ENCODE measurements at places on chromosomes 13 and 19. TPM values are rescaled to one million over a fixed set of nuclear protein-coding genes. Genes with fewer than 3 reads are reported as not detected.

- no peak for DNase-seq
These were observed 56.4 kb upstream of the MBNL2 start for GRCh38 chr13:97165502-97166425.

Gene ZNF536
- total RNA-seq, result not detected

DNA sequence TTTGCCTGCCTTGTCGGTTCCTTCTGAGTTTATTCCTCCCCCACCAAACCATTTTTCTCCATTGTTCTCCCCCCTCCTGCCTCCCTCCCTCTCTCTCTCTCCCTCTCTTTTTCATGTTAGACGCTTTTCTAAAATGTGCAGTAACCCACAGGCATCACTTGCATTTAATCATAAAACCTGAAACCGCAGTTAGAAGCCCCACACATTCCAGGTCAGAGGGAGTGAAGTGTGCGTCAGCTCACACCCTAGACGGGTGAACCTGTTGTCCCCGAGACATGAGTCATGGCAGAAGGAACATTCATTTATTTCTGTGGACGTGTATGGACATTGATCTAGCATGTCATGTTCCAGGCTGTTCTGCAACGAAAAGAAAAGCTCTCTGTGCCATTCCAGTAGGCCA lies 19.9 kb downstream of the ONECUT3 start:
- no peak for DNase-seq

GRCh38 chr13:80011448-80012212 lies 329.3 kb downstream of the SPRY2 start:
- DNase-seq, result no peak
